ENCODE measurements at places on chromosomes 11 and 22.

DNA sequence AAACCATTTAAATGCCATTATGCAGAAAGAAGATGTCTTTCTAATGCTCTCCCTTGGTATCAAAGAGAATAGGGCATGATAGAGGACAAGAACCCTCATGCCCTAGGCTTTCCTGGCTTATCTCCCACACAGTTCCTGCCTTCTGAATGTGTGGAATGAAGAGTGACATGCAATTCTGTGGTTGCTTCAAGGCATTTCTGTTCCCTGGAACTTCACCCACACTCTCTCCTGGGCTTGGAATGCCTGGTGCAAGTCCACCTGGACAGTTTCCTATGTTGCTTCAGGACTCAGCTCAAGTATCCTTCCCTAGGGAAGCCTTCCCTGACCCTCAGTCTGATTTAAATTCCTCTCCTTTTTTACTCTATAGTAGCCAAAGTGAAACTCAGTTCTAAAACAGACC, 53.8 kb upstream of the DRD2 start:
- no peak for DNase-seq

- no peak for DNase-seq
These were observed 23.8 kb downstream of the YDJC start for GRCh38 chr22:21605887-21606564.

- DNase-seq = no peak
These were observed 103.2 kb downstream of the ZBTB16 start for GRCh38 chr11:114162719-114163123.

DNA sequence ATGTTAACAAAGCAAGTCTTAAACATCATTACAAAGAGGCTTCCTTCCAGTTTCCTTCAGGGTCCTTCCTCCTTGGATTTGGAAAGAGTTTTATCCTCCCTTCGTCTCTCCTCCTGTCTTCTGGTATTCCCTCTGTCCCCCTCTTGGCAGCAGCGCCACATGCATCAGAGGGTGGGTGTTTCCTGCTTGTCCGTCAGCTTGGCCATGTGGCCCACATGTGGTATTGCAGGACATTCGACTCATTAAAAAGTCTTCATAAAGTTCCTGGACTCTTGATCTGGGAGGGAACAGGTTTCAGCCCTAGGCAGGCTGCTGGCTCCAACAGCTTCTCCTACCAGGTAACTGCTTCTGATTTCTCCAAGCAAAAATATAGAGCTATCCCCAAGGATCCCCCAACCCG, 189.8 kb downstream of the CSNK2A3 start:
- no peak for DNase-seq

DNA sequence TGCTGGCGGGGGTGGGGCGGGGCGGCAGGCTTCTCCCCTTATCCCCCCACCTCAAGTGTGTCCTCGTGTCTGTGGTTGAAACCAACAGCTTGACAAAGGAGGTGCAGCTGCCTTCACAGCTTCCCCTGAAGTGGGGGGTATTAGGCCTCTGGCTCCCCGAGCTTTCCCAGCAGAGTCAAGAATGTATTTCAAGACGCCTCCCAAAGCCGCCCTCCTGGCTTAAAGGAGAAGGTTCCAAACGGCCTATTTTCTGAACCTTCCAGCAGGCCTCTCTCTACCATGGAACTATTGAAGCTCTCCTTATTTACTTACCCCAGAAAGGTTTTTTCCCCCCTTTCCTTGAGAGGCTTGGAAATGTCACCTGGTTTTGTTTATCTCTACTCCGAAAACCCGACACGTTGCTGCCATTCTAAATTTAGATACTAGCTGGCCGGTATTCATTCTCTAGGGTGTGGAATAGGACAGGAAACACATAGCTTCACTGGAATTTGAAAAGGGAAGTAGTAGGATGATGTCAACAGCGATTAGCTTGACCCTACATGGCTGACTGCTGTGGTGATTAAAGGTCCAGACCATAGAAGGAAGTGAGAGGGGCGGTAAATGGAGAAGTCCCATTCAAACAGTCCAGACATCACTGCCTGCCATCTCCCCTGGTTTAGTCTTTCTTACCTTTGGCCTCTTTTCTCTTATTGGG, 671 bp upstream of the PICALM start:
- peak; percentile 60 for DNase-seq

DNA sequence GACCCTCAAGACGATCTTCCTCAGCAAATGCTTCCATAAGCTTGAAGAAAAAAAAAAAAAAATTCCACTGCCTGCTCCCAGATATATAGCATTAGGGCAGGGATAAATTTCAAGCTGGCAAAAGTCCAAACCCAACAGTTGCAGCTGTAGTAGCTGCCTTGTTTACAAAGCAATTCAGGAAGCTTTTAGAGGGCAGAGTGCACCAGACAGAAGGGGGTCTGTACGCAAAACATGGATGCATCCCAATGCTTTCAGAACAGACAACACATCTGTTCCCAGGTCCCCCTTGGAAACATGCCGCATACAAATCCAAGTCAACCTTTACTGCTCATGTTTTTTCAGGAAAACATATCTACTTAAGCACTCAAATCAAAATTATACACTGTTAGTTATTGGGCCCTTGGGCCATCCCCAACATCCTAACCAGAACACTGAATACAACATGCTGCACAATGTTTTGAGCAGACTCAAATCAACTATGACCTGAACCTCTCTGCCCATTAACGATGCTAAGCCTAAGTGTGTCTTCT, 94.5 kb downstream of the CADM1 start:
- no peak for DNase-seq

GRCh38 chr11:45105984-45106375, 40.5 kb upstream of the PRDM11 start:
- no peak for DNase-seq

- DNase-seq = no peak
These were observed 14.6 kb downstream of the PPME1 start for GRCh38 chr11:74185695-74186094.

DNA sequence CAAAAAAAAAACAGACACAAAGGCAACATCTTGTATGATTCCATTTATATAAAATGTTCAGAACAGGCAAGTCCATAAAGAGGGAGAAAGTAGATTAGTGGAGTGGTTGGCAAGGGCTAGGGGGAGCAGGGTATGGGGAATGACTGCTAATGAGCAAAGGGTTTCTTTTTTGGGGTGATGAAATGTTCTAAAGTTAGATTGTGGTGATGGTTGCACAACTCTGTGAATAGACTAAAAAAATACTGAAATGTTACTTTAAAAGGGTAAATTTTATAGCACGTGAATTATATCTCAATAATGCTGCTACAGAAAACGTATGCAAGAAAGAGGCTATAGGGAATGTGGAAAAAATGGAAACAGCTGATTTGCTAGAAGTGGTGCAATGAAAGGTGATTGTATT, 155.1 kb downstream of the TENM4 start:
- DNase-seq = no peak

DNA sequence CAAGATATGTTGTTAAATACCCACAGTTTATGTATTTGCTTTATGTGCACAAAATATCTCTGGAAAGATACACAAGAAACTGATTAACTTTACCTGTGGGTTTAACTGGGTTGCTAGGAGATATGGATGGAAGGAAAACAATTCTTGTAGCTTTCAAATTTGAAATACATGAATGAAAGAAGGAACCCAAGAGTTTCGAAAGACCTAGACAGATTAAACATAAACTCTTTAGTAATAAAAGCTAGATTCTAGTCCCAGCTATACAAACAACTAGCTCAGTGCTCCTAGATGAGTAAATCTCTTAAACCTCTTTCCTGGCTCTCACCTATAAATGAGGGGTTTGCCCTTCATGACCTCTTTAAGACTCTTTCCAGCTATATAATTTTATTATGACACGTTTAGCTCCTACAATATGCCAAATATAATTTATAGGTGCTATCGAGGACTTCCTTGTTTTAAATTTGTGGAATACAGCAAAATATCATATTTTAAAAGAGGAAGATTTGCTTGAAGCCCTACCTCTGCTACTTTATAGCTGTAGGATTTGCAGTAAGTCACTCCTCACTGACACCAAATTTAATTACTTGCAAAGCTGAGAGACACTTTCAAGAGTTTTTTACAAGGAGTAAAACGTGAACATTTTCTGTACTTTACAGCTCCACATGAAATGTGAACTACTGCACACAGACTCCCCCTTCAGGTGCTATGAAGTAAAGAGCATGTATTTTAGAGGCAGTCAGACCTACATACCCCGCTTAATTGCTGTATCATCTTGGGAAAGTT, 50.7 kb downstream of the RRAS2 start:
- DNase-seq = no peak

DNA sequence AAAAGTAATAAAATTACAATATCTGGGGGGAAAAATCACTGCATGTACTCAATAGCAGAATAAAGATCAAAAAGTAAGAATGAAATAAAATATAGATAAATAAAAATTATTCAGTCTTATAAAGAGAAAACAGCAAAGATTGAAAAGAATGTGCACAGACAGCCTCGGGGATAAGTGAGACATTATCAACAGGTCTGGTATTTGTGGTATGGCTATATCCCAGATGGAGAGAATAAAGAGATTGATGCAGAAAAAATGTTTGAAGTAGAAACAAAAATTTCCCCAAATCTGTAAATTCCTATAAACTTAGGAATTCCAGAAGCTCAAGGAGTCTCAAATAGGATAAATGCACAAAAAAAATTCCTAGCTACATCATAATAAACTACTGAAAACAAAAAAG, 74.5 kb upstream of the LUZP2 start:
- DNase-seq = no peak

- no peak for DNase-seq
These were observed 25.0 kb downstream of the KRTAP5-5 start for GRCh38 chr11:1654388-1655167.

- no peak for DNase-seq
These were observed 3.3 kb upstream of the TRABD start for GRCh38 chr22:50182176-50183081.

- DNase-seq = no peak
These were observed 210.6 kb downstream of the CSNK2A3 start for GRCh38 chr11:11142430-11142829.

DNA sequence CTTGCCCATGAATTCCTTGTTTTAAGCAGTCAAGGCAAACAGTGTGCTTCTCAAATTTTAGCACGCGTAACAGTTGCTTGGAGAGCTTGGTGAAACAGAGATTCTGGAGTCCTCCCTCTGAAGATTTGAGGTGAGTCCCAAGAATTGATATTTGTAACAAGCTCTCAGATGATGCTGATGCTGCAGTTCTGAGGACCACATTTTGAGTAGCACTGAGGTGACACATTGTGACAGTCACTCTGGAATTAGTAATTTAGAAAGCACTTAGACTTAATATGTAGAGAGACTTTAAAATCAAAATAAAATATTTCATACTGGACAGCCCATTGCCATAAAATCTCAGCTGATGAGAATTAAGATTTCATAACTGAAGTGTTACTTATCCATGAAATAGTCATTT, 38.5 kb downstream of the DNAJC24 start:
- DNase-seq = no peak

GRCh38 chr22:42202048-42202447, 68.4 kb downstream of the TCF20 start:
- no peak for DNase-seq

GRCh38 chr22:48706934-48707762, 1120.5 kb downstream of the BRD1 start:
- DNase-seq = no peak

GRCh38 chr11:3969200-3969599, 113.7 kb downstream of the STIM1 start:
- DNase-seq = no peak

DNA sequence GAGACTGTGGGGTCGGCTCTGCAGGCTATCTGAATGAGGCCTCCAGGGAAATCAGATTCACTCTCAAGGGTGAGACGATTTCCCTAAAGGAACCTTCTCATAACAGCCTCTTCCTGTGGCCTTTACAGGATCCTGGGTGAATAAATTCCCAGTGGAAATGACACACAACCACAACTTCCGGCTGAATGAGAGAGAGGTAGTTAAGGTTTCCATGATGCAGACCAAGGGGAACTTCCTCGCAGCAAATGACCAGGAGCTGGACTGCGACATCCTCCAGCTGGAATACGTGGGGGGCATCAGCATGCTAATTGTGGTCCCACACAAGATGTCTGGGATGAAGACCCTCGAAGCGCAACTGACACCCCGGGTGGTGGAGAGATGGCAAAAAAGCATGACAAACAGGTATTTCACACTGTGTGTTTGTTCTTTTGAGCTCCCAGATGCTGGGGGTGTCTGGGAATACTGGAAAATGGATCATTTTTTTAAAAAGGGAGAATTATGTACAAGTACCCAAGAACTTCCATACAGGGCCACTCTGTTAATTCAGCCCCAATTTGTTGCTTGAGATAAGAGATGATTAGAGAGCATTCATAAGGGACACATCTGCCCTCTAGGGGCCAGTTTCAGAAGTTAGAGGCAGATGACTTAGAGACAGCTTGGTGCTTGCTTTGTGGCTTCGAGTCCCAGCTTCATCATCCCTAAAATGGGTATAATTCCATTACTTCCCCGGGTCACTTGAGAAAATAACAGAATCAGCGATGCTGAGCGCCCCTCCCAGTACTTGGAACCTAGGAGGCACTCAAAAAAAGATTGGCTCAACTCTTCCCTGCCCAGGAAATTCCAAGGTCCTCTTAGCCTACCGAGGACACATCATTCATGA, 10.2 kb downstream of the SERPIND1 start:
- DNase-seq = peak; percentile 27

GRCh38 chr11:2687782-2688191, 12.0 kb downstream of the KCNQ1OT1 start:
- no peak for DNase-seq

- DNase-seq = no peak
These were observed 96.1 kb upstream of the BID start for GRCh38 chr22:17870407-17870806.

- DNase-seq = no peak
These were observed 2.0 kb downstream of the SELENOM start for GRCh38 chr22:31105282-31105929.

DNA sequence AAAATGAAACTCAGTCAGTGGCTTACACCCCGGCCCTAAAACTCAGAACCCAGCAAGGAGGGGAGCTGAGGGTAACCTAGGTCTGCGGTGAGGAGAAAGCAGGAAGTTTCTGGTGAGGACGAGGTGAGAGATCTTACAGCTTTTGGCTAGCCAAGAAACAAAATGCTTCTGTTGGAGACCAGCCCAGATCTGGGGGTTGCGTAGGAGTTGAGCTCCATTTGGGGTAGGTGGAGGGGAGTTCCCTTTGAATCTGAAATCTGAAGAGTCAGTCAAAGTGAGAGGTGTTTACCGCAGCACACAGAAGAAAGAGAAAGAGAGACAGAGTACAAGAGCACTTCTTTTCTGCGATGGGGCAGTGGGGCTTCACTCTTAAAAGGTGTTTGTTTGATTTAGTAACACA, 29.6 kb downstream of the EHF start:
- DNase-seq = peak; percentile 69

- no peak for DNase-seq
These were observed 71.7 kb downstream of the AMBRA1 start for GRCh38 chr11:46521961-46522681.

DNA sequence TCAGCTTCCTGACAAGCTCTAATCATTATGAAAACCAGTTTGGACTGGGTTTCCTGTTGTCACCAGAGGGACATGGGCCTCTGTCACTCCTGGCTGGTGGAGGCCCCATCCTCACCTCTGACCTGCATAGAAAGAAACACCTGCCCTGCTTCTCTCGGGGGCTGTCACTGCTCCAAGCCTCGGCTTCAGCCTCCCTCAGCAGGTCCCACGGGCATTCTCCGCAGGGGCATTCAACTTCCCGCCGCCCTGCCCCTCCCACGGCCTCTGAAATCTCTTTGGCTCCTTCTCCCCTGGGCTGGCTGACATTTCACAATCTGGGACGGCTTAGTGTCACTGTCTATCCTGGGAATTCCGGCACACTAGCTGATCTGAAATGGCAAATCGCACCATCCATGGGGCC, 257.9 kb downstream of the CTTN start:
- no peak for DNase-seq

GRCh38 chr11:386483-386882, 7.5 kb upstream of the PKP3 start:
- no peak for DNase-seq
